ENCODE measurements at places on chromosomes 6 and 20.
A peak's percentile ranks its signal among the peaks of the same experiment; 100 is the strongest.

- no peak for DNase-seq
Observed at GRCh38 chr20:3729811-3730540, 2.5 kb upstream of the HSPA12B start.

DNA sequence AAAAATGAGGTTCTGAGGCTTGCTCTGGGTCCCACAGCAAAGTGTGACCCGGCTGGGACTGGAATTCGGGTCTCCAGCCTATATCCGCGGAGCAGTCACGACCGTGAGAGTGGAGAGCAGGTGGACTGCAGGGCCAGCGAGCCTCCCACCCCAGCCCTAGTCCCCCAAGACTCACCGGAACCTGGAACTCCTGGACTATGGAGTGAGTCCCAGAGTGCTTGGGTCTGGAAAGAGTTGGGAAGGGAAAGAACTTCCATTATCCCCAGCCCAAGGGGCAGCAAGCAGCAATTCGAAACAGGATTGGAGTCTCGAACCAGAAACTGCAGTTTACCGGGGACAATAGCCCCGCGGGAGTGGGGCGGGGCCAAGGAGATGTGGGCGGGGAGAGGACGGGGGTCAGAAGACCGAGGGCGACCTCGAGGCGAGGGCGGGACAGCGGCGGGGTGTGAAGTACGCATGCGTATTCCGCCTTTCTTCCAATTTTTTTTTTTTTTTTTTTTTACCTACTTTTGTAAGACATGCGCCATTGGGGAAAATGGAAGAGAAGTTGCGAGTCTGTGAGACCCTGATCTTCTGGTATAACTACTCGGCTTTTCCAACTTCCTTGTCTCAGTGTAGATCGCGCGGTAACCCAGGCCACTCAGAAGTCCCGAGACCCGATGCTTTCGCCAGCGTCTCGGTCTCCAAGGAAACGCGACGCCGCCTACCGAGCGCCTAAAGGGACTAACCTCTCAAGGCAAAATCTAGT is at the start of gene C20orf96:
Gene C20orf96, minus strand, starts transcription at position 667 of the 748 bp plus-strand sequence. Its CDS starts 140 bp downstream, at position 527.
- peak; percentile 98 for DNase-seq

DNA sequence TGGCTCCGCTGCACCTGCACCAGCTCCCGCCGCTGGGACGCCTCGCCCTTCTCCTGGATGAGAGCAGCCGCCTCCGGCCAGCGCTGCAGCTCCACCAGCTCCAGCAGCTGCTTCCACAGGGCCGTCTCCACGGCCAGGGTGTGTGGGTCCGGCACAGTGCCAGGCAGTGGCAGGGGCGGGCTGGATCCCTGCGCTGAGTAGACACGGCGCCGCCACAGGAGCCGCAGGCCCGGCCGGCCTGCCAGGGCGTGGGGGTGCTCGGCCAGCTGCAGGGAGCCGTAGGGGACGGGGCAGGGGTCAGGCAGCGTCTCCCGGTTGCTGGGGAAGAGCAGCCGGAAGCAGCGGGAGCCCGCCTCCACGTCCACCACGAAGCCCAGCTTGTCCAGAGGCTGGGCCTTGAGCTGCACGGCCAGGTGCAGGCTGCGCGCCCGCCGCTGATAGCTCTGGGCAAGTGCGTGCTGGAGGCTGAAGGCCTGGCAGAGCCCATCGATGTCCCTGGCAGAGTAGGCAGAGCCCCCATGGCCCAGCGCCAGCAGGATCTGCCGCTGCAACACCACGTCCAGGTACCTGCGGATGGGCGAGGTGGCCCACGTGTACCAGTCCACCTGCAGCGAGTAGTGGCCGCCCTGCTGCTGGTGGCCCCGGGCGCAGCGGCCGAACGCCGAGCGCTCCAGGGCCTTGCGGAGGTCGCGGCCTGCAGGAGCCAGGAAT is 9.4 kb downstream of the FNDC11 start:
- no peak for DNase-seq

- no peak for DNase-seq
Observed at GRCh38 chr6:121847806-121848522, 412.5 kb downstream of the GJA1 start.

DNA sequence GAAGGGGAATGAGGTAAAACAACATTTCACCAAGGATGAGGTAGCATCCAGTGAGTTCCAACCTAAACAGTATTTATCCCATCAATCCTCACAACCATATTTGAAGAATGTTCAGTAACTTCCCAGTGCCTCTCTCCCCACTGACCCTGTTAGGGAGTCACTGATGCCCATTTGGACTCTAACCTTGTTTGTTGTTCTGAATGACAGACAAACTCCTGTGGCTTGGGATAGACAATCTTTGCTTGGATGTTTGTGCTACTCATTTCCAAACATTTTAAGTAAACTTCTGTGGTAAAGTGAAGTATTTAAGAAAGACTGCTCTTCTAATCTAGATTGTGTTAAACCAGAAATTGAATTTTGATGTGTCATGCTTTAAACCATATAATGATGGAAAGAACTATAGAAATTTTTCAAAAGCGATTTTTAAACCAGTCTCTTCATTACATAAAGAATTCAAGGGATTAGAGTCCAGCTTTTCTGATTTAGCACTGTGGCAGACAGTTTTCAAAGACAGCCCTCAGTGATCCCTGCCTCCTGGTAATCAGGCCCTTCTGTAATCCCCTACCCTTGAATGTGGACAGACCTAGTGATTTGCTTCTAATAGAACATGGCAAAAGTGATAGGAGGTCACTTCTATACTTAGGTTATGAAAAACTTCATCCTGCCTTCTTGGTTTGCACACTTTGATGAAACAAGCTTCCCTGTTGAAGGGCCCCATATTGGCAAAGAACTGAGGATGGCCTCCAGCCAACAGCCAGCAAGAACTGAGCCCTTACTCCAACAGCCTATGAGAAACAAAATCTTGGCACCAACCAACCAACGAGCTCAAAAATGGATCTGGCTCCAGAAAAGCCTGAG is 191.6 kb downstream of the DST start:
- no peak for DNase-seq

DNA sequence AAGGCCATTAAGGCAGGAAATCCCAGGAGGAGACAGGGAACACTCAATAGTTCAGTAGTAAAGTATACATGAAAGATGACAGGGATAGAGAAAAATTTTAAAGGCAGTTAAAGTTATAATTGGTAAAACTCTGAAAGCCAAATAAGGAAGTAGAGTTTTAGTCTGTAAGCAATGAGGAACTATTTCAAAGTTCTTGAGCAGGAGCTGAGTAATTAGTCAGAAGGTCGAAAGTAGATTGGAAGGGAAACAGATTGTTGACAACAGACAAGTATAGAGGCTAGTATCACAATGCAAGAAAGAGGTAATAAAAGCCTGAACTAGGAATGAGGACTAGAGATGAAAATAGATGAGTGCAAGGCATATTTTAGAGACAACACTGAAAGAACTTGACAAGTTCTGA is 150.3 kb downstream of the CDK19 start:
- DNase-seq: no peak

DNA sequence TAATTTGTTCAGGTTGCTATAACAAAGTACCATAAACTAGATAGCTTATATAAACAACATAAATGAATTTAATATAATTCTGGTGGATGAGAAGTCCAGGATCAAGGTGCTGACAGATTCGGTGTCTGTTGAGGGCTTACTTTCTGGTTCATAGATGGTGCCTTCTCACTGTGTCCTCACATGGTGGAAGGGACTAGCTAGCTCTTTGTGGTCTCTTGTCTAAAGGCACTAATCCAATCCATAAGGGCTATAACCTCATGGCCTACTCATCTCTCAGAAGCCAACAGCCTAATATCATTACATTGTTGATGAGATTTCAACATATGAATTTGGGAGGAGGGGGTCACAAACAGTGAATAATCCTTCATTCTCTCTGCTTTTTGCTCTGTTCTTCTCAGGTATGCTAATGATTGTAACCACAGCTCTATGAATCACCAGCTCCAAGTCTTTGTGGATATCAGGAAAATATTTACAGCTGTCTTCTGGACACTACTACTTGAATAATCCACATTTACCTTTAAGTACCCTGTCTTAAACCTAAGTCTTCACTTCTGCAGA is 122.3 kb downstream of the NKAIN2 start:
- no peak for DNase-seq

DNA sequence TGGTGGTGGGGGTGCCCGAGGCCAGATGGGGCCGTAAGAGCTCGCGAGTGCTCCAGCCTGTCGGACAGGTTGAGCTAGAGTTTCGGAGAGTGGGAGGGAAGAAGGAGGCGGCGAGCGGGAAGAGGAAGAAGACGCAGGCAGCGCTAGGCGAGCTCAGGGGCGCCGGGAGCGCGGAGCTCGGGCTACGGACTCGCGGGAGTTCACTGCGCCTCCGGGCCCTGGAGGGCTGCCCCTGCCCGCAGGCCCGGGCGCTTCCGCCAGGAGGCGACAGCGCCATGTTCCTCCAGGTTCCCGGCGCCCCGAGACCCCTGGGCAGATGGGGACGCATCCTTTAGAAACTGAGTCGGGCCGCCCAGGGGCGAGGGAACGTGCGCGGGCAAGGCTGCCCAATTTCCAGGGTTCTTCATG is 984 bp downstream of the TFAP2C start:
- peak; percentile 94 for DNase-seq

DNA sequence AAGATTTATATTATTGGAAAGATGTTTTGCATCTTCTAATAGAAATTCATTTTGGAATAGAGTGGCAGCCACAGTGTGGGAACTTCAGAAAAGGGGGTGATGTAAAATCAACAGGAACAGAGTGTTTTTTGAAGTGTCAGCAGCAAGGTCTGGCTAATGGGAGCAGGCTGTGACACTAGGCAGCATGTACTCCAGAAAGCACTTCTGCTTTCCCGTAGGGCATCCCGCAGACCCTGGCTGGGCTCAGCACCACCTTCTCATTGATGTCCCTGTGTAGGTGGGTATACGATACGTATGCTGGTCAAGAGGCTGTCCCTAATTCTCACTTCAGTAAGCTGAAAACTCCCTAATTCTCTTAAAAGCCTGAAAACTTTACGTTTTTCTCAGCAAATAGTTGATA is 74.7 kb downstream of the EYA4 start:
- no peak for DNase-seq

DNA sequence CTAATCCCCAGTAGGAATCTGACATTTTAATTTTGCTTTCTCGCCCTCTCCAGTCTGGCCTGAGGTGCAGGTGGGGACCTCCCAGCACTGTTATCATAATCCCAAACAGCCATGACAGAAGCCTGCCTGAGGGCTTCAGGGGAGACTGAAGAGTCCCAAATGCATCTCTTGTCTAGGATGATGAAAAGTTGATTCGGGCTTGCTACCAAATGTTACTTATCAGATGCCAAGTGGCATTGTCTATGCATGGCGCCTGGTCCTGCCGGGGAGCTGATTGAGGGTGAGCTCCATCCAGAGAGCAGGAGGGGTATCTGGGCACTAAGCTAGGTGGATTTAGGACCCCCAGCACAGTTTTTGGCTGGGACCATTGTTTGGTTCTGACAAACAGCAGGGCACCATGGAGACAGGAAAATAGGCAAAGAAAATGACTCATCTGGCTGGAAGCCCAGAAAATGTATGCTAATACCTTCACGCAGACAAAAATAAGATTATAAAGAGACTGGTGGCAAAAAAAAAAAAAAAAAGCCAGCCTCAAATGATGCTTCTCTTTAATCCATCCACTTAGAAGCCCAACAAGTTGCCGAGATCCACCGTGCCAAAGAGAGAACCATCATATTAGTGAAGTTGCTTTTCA is 513.7 kb upstream of the SULF2 start:
- peak; percentile 68 for DNase-seq

DNA sequence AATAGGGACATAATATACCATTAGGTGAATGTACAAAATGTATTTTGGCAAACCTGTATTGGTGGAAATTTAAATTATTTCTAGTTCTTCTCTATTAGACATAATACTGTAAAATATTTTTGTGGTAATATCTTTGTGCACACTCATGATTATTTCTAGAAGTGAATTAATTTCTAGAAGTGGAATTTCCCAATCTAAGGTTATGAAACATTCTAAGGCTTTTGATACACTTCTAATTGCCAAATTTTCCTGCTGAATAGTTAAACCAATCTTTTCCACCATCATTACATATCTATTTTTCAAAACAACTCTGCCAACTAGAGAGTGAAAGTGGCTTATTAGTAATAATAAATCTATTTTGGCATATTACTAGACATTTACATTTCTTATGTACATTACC is 1.8 kb upstream of the CCND3 start:
- no peak for DNase-seq

DNA sequence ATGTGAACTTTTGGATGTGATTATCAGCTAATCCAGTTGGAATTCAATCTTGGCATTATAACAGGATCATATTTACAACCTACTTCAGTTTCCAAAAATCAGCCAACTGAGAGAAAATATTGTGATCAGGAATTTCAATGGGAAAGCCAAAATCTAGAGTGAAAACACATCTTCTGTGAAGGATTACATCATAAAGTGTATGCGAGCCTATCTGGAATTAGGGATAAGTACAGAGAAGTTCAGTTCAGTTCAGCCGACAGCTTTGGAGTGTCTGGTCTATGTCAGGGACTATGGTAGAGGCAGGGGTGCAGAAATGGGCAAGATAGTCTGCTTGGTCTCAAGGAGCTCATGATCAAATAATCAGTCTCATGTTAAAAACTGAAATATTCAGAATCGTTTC is 12.3 kb upstream of the PRIM2 start:
- no peak for DNase-seq

DNA sequence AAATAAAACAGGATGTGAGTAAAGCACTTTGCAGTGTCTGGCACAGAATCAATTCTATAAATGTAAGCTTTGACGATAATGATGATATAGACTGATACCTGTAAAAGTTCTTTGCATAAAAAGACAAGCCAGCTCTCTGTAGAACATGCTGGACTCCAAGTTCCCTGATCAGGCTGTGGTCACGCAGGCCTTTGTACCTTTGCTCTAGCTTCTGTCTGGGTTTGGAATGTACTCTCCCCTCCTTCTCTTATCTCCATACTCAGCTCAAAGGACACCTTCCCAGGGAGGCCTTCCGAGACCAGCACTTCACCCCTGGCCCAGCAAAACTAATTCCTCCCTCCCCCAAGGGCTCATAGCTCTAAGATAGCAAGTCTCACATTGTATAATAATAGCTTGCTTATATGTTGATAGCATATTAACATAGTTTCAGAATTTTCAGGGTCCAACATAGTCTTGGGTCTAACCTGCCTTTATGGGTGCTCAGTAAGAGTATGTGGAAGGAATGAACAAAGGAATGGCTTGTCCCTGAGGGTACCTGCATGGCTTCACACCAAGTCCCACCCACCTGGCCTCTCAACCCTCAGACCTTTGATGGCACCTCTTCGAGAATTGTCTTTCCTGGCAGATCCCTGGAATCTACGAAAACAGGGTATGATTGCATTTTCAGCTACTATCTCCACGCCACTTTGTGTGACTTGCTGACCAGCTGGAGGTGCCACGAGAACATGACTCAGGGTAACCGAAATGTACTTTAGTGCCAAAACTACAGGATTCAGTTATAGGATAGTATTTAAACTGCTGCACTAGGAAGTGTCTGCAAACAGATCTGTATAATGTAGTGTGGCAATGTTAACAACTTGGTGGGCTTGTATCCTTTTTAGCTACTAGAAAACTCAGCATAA is 41.7 kb upstream of the PIM1 start:
- DNase-seq: no peak
